Fibroblast of villous mesenchyme (primary cell): ENCODE measurements at places on chromosomes 3 and 15. TPM values are rescaled to one million over a fixed set of nuclear protein-coding genes. Genes with fewer than 3 reads are reported as not detected.
A peak's percentile ranks its signal among the peaks of the same experiment; 100 is the strongest.

LRRC2 gene
- 2.2 and 5.2 TPM in 2 replicates for total RNA-seq

SAMD7 gene
- total RNA-seq, result not detected in 2 replicates

HYAL3 gene
- total RNA-seq, result 2.3 and 6.5 TPM in 2 replicates

MME gene
- 310 and 479 TPM in 2 replicates for total RNA-seq

ACP3 gene
- 2.3 and 10.8 TPM in 2 replicates for total RNA-seq

FOXB1 gene
- total RNA-seq, result not detected in 2 replicates

GOLGA6B gene
- not detected in 2 replicates for total RNA-seq

GRCh38 chr3:12287727-12288181 is 1.1 kb upstream of the PPARG start:
- peak; percentile 34 for DNase-seq

DNA sequence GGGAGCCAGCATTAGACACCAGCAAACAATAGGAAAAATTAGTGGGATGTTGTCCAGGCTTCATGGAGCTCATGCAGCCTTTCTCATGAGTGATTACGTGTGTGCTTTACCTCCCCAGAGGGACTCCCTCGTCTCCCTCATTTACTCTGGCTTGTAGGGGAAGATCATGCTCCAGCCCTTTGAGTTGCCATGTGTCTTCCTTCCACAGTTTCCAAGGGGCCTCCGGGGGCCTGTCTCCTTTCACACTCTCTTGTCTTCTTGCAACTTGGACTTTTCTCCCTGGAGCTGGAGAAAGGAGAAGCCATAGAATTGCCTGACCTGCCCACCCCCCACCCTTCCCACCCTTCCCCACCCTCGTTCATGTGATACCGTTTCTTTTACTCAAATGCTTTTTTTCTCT is 98.7 kb downstream of the FAM43A start:
- DNase-seq, result no peak

GRCh38 chr3:186871403-186871924 is 29.0 kb downstream of the ADIPOQ start:
- DNase-seq, result no peak

GRCh38 chr3:74906181-74906580 is 291.7 kb upstream of the CNTN3 start:
- no peak for DNase-seq

DNA sequence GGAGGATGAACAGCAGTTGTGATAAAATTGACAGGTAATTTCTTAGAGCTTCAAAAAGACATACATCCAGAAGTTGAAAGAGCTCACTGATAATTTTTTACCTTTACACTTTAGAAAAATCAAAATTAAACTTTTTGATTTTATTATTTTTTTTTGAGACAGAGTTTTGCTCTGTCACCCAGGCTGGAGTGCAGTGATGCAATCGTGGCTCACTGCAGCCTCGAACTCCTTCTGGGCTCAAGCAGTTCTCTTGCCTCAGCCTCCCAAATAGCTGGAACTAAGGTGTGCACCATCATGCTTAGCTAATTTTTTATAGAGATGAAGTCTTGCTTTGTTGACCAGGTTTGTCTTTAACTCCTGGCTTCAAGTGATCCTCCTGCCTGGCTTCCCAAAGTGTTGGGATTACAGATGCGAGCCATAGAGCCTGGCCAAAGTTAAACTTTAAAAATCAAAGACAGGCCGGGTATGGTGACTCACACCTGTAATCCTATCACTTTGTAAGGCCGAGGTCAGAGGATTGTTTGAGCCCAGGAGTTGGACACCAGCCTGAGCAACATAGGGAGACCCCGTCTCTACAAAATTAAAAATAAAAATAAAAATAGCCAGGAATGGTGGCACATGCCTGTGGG is 21.7 kb downstream of the PLA2G4F start:
- DNase-seq, result no peak

DNA sequence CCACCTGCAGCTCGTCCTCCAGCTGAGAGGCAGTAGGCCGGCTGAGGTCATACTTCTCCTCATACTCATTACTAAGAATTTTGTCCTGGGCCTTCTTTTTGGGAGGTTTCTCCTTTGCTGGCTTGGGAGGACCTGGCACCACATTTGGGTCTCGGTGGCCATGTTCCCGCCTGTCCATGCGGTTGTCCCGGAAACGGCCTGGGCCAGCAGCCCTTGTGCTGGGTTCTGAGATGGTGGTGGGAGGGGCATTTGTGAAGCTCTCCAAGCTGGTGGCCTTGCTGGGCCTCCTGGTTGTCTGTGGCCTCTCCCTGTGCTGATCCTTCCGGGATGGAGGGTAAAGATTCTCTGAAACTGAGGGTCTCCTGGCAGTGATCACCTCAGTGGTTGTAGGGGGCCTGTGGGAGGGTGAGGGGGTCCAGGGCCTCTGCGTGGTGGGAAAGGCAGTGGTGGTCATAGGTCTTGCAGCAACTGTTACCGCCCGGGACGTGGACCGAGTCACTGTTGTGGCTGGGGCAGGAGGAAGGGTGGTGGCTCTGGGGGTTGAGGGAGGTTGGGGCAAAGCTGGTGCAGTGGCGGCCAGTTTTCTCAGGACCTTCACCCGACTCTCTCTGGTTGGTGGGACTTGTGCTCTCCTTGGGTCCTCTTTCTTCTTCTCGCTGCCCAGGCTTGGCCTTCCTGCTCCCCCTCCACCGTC is 2.5 kb downstream of the CCDC80 start:
- DNase-seq, result no peak

DNA sequence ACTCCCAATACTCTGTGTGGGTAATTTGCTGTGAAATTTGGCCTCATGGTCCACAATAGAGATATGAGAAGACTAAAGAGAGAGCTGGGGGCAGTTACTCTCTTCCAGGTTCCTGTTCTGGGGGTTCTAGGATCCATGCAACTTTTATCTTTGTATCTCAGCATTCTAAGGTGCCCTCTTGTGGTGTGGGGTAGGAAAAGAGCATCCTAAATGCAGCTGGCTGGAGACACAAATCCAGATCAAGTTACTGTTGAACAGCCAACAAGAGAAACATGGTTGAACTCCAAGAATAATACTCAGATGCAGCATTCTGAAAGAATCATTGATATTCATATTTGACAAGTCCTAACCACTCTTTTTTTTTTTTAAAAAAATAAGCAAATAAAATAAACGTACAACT is 238.2 kb downstream of the GREM1 start:
- peak; percentile 68 for DNase-seq

- no peak for DNase-seq
Observed at GRCh38 chr3:36215241-36215640, 165.1 kb upstream of the STAC start.

DNA sequence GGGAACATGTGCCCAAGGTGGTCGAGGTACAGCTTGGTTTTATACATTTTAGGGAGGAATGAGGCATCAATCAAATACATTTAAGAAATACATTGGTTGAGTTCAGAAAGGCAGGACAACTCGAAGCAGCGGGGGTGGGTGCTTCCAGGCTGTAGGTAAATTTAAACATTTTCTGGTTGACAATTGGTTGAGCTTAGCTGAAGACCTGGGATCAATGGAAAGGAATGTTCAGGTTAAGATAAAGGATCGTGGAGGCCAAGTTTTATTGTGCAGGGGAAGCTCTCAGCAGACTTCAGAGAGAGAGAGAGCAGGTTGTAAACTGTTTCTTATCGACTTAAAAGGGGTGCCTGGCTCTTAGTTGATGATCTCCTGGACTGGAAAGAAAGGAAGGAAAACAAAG is 11.3 kb downstream of the CPN2 start:
- DNase-seq, result no peak

DNA sequence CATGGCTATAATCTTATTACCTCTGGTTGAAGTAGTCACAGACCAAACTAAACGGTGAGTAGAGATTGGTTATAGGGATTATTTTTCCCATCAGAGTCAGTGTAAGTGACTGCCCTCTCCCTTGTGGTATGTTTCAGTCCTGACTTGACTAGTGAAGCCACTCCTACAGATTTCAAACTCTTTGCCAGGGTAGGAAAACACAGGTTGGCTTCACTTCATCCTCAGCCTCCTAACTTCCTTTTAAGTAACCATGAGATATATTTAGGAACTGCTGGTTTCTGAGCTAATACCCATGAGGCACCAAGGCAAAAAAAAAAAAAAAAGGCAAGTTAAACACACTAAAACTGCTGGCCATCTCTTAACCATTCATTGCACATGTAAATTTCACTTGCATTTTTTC is 349.2 kb upstream of the MCTP2 start:
- DNase-seq, result no peak

- peak; percentile 30 for DNase-seq
Observed at GRCh38 chr3:149898771-149899170, 71.9 kb downstream of the PFN2 start.

- DNase-seq, result peak; percentile 52
Observed at GRCh38 chr15:88909956-88910831, 3.0 kb downstream of the MFGE8 start.

GRCh38 chr15:89359471-89360293 is 25.1 kb upstream of the POLG start:
- no peak for DNase-seq

DNA sequence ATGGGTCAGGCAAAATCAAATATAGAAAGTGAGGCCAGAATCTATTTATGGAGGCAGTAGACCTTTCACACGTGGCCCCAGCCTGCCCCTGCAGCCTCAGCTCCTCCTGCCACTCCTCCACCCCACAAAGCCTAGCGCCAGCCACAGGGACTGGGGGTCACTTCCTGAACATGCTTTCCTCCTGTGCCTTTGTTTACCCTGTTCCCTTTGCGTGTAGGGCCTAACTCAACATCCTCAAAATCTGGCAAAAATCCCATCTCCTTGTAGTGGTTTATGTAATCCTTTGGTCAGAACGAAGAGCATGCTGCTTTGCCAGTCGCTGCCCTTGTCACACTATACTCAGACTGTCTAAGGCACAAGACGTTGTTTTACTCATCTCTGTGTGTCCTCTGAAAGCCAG is 39.6 kb downstream of the KBTBD12 start:
- no peak for DNase-seq

DNA sequence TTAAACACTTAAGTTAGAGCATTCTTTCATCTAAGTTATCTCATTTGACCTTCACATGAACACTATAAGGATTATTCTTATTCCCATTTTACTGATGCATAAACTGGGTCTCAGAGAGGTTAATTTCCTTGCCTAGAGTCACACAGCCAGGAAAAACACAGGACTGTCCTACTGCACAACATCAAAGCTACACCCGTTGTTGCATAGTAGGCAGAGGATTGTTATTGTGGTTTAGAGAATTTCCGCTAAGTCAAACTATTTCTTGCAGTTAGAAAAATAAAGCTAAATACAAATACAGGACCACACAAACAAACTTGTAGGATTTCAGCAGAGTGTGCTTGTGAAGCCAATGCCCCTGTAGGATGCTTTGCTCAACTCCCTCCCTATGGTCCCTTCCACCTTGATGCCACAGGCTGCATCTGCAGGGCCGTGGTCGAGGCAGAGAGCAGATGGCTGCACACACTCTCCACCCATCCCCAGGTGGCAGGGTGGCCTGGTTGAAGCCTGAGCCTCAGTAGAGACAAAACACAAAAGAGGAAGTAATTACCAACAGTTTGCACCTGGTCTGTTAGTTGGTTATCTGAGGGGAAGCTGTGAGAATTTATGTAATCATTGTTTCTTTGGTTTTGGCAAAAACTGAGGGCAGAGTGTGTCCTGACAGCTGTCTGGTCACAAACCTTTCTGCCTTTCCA is 41.1 kb upstream of the SKOR1 start:
- no peak for DNase-seq
